ENCODE measurements at places on chromosomes 3 and 15.

DNA sequence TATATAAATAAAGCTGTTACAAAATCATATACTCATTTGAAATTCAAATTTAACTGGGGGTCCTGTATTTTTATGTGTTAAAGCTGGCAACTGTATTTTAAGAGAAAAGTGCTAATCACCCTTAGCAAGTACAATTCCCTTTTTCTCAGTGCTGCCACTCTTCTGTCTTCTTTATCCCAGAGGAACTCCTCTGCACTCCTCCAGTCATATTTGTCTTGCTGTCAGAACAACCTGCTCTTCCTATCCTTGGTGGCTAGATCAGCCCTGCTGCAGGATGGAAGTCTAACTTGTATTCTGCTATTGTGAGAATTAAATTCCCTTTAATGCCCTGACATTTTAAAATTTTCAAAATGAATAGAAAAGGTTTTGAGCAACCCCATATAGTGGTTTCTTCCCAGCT is 123.9 kb upstream of the TNIK start:
- DNase-seq, result no peak

- no peak for DNase-seq
Measured at GRCh38 chr3:114499976-114500375, 206.1 kb downstream of the TIGIT start.

DNA sequence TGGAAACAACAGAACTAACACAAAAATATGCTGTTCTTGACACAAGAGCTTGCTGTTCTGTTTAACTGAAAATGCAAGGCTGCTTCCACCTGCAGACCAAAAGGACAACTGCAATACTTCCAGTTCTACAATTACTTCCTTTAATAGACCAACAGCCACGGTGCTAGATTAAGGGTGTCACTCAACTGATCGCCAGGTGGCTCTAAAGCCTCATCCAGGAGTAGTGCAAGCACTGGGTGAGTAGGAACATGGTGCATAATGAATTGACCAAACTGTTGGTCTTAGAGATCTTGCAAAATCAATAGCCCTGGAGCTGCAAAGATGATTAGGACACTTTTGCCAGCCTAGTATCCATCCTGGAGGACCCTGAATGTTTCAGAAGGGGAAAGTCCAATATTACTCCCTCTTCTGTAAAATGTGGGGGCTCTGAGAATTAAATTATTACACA is 3.6 kb upstream of the CLDN16 start:
- no peak for DNase-seq

GRCh38 chr3:129890891-129891290 is 2.6 kb downstream of the TMCC1 start:
- DNase-seq, result no peak
